A549 treated with RU486 at 1 μM for 4 hours (cell line): ENCODE measurements at places on chromosomes 6 and 20. TPM values are rescaled to one million over a fixed set of nuclear protein-coding genes. Genes with fewer than 3 reads are reported as not detected.

The GSTA3 gene
- total RNA-seq = not detected in 5 replicates

The OPN5 gene
- total RNA-seq = not detected in 5 replicates

The BMP5 gene
- total RNA-seq = not detected in 5 replicates

The HLA-DQB2 gene
- not detected in 5 replicates for total RNA-seq

The HACE1 gene
- 2.2 to 3.5 TPM (median 3.3 TPM) in 5 replicates for total RNA-seq

The LY6G5C gene
- total RNA-seq = 0.77 to 1.9 TPM (median 1.2 TPM) in 5 replicates

The SAMD10 gene
- not detected in 5 replicates for total RNA-seq

The SMOC2 gene
- total RNA-seq = not detected in 5 replicates

The ASIP gene
- total RNA-seq = not detected in 5 replicates

The SYNCRIP gene
- 95.1 to 144 TPM (median 131 TPM) in 5 replicates for total RNA-seq

The CHRNA4 gene
- 0.15 to 0.37 TPM (median 0.22 TPM) in 5 replicates for total RNA-seq

The SIGLEC1 gene
- total RNA-seq = not detected in 5 replicates

The TMC2 gene
- total RNA-seq = not detected in 5 replicates

The SLC22A7 gene
- total RNA-seq = not detected in 5 replicates

The SAMD5 gene
- total RNA-seq = 0.41 to 0.73 TPM (median 0.66 TPM) in 5 replicates

The CLDN20 gene
- total RNA-seq = not detected in 5 replicates
